ENCODE measurements at places on chromosomes 13 and 19.
A peak's percentile ranks its signal among the peaks of the same experiment; 100 is the strongest.

- no peak for DNase-seq
Observed at GRCh38 chr13:79435561-79435990, 29.5 kb upstream of the RBM26 start.

- no peak for DNase-seq
Observed at GRCh38 chr13:48264058-48264457, 31.1 kb downstream of the ITM2B start.

DNA sequence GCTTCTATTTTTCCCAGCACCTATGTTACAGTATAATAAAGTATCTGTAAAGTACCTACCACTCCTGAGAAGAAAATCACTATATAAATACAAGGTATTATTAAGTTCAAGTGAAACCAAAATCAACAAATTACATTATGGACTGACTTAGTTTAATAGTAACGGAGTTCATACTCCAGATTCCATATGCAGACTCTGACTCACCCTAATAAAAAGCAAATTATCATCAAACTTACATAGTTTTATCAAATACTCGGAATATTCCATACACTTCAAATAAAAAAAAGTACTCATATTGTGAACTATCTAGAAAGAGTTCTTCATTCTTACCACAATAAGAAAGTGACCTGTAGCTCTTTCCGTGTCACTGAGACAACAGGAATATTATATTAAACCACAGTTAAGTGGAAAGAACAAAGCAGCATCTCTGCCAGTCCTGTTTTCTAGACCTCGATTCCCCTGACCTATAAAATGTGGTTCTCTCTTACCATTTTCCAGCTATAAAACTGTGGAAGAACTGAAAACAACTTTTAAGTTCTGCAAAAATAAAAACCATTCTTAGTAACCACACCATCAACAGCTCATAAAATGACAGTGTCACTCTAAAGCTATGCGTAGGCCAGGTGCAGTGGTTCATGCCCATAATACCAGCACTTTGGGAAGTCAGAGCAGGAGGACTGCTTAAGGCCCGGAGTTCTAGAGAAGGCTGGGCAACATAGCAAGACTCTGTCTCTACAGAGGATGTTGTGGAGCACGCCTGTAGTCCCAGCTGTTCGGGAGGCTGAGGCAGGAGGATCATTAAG is 42.6 kb downstream of the USP12 start:
- no peak for DNase-seq

- no peak for DNase-seq
Observed at GRCh38 chr13:54415753-54416366, 1387.2 kb downstream of the OLFM4 start.

DNA sequence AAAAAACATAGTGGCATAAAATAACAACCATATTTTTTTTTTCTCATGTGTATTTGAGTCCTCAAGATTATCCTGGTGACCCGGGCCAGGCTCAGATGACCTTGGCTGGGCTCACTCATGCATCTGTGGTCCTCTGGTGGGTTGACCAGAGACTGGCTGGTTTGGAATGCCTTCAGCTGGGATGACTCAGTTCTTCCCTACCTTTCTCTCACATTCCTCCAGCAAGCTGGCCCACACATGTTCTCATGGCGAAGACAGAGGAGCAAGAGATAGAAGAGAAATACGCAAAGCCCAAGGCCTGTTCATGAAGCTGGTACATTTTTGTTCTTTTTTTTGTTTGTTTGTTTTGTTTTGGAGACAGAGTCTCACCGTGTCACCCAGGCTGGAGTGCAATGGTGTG is 14.3 kb upstream of the ZNF541 start:
- no peak for DNase-seq

DNA sequence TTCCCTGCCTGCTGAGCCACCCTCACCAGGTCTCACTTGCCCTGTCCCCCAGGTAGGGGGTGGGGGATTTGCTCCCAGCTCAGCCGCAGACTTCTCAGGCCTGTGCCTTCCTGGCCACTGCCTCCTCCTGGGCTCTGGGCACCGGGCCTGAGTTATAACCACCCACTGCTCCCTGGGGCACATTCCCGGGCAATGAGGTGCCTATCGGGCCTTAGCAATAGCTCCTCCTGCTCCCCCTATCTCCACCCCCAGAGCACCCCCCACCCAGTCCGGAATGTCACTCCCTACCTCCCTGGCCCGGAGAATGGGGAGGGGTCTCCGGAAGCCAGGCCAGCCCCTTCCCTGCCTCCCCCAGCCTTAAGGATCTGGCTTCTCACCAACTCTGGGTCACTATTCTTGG is at the start of gene KLK5:
KLK5 (minus strand) TSS at position 129 of the 400 bp plus-strand sequence. CDS start 381 bp downstream, outside the sequence.
- no peak for DNase-seq

GRCh38 chr13:26784704-26785639 is 24.4 kb upstream of the GPR12 start:
- no peak for DNase-seq

DNA sequence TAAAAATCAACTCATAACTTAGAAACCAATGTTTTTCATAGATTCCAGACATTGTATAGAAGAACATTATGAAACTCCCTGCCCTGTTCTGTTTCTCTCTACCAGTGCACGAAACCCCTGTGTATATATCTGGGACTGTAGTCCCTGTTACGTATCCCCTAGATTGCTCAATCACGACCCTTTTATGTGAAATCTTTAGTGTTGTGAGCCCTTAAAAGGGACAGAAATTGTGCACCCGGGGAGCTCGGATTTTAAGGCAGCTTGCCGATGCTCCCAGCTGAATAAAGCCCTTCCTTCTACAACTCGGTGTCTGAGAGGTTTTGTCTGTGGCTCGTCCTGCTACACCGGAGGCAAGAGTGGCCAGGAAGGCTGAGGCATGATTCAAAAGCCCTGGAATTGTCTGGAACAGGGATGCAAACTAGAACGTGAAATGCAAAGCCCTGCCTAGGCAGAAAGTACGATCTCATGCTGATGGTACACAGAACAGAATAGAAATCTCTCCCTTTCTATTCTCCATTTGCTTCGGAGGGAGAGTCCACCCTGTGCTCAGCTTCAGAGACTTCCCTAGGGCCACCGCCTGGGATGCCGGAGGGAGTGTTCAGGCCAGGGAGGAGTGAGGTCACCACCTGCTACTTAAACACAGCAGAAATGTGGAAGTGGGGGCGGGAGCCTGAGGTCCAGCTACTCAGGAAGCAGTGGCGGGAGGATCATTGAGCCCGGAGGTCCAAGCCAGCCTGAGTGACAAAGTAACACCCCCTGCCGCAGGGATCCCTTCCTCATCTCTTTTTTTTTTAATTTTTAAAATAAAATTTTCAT is 758 bp upstream of the ZNF888 start:
- no peak for DNase-seq

DNA sequence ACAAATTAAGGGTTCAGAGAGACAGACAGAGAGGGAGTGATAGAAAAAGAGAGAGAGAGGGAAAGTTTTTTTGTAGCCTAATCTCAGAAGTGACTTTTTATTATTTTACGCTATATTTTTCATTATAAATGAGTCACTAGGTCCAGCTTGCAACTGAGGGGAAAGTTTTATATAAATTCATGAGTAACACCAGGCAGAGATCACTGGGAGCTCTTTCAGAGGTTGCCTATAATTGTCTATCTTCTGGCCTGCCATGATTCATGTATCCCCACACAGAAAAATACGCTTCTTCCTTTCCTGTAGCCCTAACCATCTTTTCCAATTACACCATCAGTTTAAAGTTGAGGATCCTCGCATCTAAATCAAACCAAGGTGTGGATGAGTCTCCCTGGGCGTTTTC is 467.9 kb downstream of the SLITRK1 start:
- DNase-seq, result no peak

GRCh38 chr19:48683349-48683748 is 10.5 kb upstream of the NTN5 start:
- DNase-seq, result peak; percentile 13

GRCh38 chr13:45615501-45616101 is at the start of gene ERICH6B:
ERICH6B (minus strand) TSS chr13:45615739; CDS start chr13:45597005, 18,734 bp downstream.
- no peak for DNase-seq

GRCh38 chr13:33362986-33363727 is 77.6 kb upstream of the STARD13 start:
- no peak for DNase-seq

GRCh38 chr13:42272115-42272803 is at the start of gene AKAP11:
AKAP11 (plus strand) TSS chr13:42272152; CDS start chr13:42286349, 14,197 bp downstream.
- peak; percentile 30 for DNase-seq

DNA sequence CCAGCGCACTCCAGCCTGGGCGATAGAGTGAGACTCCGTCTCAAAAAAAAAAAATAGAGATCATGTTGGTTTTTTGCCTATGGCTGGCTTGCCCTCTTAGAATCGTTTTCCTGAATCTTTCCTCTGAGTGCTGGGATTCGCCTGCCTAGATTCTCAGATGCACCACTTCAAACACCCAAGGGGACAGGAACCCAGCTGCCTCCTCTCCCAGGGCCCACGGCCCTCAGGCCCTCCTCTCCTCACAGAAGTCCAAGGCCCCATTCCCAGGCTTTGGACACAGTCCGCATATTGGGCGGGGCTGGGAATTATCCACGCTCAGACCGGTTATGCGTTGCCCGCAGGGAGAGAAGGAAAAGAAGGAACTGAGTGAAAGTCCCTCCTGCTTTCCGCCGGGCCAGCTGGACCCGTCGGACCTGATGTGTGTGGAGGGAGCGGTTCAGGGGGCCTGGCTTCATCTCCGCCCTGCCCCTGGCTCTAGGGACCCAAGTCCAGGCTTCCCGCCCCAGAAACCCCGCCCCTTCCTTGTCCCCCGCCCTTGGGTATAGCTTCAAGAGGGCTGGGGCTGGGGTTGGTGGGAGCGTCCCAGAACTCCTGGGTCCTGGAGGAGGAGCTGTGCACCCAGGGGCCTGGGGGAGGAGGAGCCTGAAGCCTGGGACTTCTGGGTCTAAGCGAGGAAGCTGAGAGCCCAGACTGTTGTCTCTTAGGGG is 5.8 kb downstream of the PPFIA3 start:
- no peak for DNase-seq

DNA sequence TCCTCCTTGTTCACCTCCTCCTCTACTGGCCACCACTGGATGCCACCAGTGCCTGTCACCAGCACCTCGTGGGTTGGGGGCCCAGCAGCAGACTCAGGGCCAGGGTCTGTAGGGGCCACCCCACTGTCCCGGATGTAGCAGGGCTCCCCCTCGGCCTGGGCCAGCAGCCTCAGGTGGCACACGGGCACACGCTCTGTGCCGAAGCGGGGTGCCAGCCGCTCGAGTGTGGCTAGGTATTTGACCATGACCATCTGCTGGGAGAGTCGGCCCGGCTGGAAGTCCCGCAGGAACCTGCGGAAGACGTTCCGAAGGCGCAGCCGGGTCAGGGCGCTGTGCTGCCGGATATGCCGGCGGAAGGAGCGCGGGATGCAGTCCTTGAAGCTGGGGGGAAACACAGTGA is 14.9 kb downstream of the TYK2 start:
- DNase-seq, result no peak

- DNase-seq, result no peak
Observed at GRCh38 chr13:53298396-53298795, 269.8 kb downstream of the OLFM4 start.

DNA sequence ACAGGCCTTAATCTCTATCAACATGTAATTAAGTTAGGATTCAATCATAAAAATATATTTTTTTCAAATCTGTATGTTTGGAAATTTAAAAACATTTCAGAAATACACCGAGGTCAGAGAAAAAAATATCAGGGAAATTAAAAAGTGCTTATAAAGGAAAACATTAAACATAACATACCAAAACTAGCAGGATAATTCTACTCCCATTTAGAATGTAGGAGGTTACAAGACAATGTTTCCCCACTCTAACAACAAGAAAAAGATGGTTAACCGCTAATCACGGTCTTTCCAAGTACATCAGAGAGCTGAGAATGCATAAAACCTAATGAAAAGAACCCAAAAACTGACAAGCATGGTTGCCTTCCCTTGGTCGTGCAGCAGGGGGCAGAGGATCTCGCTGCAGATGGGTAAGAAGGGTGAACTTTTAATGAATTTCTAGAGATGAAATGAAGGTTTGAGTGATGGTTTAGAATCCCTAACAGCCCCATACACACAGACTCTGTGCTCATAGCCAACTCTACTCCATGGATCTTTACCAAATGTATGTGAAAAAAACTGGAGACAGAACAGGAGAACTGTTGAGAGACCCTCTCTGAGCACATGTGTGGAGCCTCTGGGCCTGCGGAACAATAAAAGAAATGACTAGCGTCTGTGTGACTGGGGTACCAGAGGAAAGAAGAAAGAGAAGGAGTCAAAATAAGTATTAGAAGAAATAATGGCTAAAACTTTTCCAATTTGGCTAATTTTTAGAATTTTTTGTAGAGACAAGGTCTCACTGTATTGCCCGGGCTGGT is 51.3 kb upstream of the LSM14A start:
- DNase-seq, result peak; percentile 36

DNA sequence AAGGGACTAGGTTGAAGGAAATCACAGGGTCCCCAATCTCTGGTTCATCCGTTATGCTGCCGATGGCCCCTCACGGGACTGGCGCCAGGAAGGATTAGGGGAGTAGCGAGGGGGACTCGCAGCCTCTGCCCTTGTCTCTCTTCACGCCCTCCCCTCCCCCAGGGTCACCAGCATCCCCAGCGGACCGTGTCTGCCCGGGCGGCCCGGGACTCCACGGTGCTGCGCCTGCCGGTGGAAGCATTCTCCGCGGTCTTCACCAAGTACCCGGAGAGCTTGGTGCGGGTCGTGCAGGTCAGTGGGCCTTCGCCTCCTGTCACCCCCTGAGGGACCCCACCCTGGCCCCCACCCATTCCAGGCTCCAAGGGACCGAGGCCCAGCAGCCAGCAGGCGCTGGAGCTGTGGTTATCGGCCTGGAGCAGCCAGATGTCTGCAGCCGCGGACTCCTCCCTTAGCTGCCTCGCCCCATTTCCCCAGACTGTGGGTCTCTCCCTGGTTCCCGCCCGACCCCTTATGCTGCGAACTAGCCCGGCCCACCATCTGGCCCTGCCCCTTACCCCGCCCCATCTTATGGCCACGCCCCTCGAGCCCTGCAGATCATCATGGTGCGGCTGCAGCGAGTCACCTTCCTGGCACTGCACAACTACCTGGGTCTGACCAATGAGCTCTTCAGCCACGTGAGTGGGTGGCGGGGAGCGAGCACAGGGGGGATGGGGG is 5.4 kb downstream of the PNPLA6 start:
- no peak for DNase-seq

DNA sequence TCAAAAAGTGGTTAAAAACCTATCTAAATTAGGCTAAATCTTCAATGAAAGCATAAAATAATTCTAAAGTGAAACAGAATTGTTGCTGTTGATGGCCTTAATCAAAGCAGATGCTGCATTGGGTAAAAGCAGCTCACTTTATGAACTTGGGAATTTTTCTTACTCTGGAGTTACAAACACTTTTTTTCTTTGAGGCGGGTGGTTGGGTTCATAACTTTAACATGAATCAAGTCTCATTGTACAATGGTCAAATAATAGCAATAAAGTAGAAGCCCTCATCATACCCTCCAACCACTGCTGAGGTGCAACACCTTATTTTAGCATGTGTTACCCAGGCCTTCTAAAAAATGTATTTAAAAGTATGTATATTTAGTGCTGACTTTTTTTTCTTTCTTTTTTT is 29.1 kb downstream of the NUP58 start:
- DNase-seq, result no peak

DNA sequence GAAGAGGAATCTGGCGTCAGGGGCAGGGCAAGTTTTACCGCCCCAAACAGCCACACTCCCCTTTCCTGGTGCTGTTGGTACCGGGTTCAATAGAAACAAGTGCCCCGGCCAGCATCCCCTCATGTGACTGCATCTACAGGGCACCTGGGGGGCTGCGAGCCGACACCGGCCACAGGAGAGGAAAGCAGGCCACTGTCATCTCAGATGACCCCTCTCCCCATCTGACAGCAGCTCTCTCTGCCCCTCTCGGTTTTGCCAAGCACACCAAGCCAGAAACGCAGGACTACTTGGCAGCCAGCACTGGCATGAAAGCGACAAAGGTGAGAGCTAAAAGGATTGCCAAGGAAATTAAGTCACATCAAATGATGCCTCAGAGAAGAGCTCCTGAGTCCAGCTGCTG is 37.1 kb downstream of the MLLT1 start:
- DNase-seq, result no peak
